IMR-90 (cell line): ENCODE measurements at places on chromosomes 5 and 9. TPM values are rescaled to one million over a fixed set of nuclear protein-coding genes. Genes with fewer than 3 reads are reported as not detected.

GRCh38 chr9:69885474-69885929 is 64.9 kb downstream of the CFAP95 start:
- DNase-seq: no peak

DNA sequence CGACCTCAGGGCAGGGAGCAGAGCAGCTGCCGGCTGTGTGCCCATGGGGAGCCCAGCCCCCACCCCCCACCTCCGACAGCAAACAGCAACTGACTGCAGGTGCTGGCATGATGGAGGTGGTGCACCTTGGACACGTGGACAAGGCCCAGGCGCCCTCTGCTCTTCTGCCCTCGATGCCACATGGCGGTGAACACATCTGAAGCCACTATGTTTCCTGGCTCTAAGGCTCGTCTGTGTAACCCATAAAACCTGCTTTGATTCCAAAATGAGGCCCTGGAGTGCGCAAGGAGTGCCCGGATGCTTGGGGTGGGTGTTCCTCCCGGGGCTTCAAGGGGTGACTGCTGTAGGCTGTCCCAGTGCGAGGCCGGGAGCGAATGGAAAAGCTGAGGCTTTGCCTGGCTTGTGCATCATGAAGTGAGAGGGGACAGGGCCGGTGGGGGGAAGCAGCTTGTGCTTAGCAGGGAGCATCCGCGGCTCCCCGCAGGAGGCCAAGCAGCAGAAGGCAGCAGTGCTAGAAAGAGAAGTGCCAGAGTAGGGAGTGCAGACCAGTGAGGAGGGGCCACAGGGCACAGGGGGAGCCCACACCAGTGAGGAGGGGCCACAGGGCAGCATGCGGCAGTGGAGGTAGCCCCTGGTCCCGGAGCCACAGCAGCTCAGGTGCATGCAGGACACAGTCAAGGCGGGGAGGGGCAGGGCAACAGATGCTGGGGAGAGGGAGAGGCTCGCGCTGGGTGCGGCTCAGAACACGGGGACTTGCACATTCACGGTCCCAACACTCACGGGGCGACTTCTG is 30.0 kb downstream of the NKD2 start:
- no peak for DNase-seq

AIF1L gene
- total RNA-seq: 0.18 and 0.28 TPM in 2 replicates

GRCh38 chr5:109671136-109671535 is 18.6 kb upstream of the MAN2A1 start:
- no peak for DNase-seq

DNA sequence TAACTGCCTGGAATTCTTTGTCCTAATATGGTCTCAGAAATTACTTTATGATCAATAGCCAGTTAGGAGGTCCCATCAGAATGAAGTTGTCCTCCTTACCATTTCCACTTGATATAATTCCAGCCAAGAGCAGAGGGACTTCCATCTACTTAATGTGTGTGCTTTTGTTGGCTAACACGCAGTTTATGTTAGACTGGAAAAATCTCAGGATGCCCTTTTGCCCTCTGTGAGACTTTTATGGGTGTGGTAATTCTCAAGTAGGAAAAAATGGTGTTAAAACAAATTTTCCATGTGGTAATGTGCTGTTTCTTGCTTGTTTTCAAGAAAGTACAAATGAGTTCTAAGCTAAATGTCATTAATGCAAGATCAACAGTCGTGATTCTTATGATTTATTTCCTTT is 327.1 kb downstream of the MTRR start:
- DNase-seq: no peak

NUTM2G gene
- total RNA-seq: not detected in 2 replicates

PTGER4 gene
- 7.9 and 10.6 TPM in 2 replicates for total RNA-seq

- no peak for DNase-seq
These were observed 125.3 kb downstream of the DPYSL3 start for GRCh38 chr5:147384346-147385193.

ECM2 gene
- under 0.01 and 0.36 TPM in 2 replicates for total RNA-seq

DNA sequence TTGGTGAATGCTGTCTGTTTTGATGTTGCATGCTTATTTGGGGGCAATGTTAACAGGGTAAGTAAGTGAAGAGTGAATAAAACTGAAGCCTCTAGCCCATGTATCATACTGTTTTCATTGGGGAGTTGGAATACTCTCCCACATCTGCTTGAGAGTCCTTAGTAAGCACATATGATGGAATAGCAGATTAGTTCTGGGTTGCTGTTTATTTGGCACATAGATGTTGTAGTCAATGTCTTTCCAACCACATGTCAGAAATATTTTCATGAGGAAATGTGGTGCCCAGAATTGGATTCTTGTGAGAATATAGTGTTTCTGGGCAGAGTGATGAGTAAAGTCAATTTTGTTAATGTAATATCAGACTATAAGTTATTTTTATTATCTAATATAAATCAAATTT is 611.7 kb upstream of the FTMT start:
- no peak for DNase-seq

GFI1B gene
- total RNA-seq: not detected in 2 replicates

FREM1 gene
- under 0.01 TPM in 1 of 2 replicates, not detected in the other for total RNA-seq

SLC36A3 gene
- total RNA-seq: not detected in 2 replicates
